ENCODE measurements at places on chromosomes 12 and 14. TPM values are rescaled to one million over a fixed set of nuclear protein-coding genes. Genes with fewer than 3 reads are reported as not detected.

LRP1-AS gene
- not detected for total RNA-seq

RAPGEF3 gene
- 5.8 TPM for total RNA-seq

DNA sequence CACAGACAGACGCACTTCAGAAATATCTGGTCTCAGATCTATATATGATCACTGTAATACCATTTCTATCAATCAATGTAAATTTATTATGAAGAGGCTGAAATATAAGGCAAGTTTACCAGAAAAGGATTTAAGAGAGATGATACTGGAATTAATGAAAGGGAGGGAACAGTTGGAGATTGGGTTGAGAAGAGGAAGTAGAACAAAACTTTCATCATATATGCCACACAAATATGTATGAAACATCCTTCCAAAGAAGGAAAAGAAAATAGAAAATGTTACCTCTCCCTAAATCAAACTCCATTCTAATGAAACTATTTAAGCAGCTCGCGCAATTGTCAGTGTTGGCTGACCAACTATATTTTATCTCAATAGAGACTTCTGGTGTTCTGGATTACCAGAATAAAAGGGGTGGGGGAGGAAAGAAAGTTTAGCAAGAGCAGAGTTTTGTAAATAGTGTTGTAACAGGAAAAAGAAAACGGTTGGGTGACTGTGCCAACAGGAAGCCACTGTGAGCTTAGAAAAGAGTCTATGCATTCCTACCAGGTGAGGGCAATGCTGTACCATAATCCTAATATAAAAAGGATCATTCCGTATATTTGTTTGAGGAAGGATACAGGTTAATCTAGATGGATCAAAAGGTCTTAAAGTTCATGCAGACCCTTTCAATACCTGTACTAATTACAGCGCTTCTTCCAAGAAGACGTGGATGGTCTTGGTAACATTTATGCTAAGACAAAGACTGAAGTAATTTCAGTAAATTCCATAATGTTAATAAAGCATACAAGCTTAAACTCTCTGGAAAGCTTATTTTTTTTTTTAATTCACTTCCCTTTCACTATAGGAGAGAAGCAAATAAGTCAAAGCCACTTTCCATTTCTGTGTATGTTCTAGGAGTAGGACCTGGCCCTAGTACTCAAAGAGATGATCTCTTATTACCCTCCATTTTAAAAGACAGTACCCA lies 14.5 kb upstream of the LLPH start:
- DNase-seq, result no peak

DNA sequence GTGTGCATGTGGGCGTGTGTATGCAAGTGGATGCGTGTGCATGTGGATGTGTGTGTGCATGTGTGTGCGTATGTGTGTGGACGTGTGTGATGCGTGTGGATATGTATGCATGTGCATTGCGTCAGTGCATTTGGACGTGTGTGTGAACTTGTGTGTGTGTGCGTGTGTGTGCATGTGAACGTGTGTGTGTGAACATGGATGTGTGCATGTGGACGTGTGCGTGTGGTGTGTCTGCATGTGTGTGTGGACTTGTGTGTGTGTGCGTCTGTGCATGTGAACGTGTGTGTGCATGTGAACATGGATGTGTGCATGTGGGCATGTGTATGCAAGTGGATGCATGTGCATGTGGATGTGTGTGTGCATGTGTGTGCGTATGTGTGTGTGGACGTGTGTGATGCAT lies 34.4 kb upstream of the FBRSL1 start:
- DNase-seq, result no peak
